Stimulated activated CD4-positive, alpha-beta T cell treated with anti-CD3 and anti-CD28 coated beads, Interleukin-15, amount 100 ng/mL, for 48 hours (primary cell): ENCODE measurements at places on chromosomes 7 and 10.

DNA sequence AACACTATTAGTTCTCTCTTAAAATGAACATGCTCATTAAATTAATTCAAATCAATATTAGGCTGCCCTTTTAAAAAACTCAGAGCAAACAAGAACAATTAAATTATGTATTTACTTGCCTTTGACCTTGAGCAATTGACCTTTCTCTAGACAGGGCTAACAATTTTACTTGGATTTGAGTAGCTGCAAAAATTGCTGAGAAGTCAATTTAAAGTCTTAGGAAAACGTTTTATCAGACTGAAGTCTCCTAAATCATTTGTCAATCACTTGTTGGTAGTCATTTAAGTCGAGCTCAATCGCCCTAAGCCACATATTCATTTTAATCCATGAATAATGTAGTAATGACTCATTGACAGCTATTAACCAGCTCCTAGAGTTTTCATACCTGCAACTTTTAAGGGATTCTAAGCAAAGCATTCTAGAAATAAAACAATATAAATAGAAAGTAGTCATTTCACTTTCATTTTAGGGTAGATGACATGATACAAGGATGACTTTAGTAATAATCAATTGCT is 84.9 kb upstream of the SEC61G start:
- DNase-seq, result no peak

GRCh38 chr10:114380060-114380459 is 24.2 kb downstream of the AFAP1L2 start:
- no peak for DNase-seq

- no peak for DNase-seq
Observed at GRCh38 chr7:85833066-85833465, 646.2 kb upstream of the SEMA3D start.

DNA sequence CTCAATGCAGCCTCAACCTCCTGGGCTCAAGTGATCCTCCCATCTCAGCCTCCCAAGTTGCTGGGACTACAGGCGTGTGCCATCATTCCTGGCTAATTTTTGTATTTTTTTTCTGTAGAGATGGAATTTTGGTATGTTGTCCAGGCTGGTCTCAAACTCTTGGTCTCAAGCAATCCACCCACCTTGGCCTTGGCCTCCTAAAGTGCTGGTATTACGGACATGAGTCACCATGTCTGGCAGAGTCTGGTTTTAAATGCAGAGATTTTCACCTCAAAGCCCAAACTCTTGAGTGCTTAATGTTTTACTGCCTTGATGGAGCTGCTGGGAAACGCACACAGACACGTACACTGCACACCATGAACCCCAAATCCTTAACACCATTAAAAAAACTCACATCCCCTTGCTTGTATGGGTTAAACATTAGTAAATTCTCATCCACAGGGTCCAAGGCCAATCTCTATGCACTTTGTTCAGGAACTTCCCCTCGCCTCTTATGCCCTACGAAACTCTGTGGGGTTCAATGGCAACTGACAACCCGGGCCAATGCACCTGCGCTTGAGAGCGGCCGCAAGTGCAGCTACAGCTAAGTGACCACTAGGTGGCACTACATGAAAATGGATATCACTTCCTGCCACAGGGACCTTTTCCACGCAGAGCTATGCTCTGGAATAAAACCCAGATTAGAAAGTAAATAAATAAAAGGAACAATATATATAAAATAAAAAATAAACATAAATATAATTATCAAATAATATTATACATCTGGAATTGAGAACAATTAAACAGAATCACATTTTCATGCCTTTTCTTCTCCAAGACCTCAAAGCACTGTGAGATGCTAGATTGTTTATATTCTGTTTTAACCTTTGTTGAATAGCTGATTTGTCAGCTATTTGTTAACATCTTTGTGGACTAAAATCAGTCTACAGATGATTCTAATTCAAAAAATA is 66.9 kb upstream of the AFAP1L2 start:
- no peak for DNase-seq

DNA sequence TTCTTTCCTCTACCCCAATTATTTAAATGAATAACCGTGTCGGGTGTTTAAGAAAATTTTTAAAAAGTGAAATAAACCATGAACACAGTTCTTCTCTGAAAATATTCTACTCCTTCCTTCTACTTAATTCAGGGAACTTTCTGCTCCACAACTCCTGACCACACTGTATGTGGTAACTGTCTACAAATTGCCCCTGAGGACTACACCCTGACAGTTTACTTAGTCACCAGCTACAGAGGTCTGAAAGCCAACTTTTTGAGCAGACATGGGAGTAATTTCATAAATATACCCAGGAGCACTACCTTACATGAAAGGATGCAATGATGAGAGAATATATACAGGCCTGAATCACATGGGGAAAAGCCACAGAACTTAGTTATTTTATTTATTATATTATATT is 523.2 kb upstream of the SORCS1 start:
- no peak for DNase-seq

- no peak for DNase-seq
Observed at GRCh38 chr7:36289833-36290661, 99.6 kb upstream of the ANLN start.

DNA sequence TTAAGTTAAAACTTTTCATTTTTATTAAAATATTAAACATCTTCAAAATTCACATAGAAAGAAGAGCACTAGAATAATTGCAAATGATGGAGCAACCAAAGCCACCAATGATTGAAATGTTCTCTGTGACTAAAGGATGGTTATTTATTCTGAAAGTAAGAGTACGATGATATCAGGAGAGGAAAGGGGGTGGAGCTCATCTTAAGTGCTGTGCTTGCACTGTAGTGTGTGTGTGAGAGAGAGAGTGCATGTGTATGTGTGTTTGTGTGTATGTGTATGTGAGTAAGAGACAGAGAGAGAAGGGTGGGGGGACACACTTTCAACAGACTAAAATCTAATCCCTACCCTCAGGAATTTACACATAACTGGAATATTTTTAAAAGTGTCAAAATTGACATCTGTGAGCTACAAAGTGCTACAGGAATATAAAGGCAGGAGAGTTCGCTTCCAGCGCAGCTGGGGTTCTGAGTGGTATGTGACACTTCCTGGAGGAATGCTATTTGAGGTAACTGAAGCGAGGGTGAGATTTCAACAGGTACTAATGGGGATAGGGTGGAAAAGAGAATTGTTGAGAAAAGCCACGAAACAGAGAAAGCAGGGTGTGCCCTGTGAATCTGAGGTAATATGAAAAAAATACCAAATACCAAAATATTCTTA is 57.2 kb upstream of the SMNDC1 start:
- no peak for DNase-seq

DNA sequence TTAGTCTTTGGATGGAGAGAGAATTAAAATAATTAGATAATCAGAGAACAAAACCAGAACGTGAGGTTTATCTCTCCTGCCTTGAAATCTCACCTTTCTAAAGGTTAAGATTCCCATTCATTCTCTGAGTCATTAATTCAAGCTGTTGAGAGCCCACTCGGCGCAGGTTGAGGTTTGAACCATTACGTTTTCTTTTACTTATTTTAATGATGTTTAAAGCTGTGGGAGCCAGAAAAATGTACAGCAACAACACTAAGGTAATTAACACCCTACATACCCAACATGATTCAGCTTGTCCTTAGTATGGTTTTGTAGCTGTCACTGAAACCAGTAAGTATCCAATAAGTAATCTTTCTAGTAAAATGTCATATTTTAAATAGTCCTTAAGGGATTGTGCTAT is 153.0 kb upstream of the ANK3 start:
- DNase-seq, result no peak

- DNase-seq, result no peak
Observed at GRCh38 chr7:11751807-11752389, 80.1 kb downstream of the THSD7A start.

DNA sequence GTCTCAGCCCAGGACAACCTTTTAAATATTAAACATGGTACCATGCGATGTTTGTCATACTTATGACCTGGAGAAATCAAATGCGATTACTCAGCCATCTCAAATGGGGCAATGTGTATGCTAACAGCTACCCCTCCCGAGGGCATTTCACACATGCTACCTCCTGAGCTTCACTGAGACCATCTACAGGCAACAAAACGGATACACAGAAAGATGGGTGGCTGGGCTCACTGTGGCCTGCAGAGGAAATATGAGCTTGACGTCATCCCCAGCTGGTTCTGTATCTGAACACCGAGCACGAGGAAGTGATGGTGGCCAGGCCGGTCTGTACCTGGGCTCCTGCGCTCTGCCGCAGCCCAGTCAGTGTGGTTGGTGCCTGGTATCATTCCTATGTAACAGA is 374.3 kb downstream of the RPS24 start:
- no peak for DNase-seq

DNA sequence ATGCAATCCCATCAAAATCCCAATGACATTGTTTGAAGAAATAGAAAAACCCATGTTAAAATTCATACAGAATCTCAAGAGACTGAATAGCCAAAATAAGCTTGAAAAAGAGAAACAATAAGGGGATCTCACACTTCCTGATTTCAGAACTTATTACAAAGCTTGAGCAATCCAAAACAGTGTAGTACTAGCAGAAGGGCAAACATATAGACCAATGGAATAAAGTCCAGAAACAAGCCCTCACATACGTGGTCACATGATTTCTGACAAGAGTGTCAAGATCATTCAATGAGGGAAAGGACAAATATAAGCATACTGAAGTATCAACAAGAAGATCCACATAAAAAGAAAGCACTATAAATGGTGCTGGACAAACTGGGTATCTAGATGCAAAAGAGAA is 31.9 kb downstream of the MICU1 start:
- no peak for DNase-seq

DNA sequence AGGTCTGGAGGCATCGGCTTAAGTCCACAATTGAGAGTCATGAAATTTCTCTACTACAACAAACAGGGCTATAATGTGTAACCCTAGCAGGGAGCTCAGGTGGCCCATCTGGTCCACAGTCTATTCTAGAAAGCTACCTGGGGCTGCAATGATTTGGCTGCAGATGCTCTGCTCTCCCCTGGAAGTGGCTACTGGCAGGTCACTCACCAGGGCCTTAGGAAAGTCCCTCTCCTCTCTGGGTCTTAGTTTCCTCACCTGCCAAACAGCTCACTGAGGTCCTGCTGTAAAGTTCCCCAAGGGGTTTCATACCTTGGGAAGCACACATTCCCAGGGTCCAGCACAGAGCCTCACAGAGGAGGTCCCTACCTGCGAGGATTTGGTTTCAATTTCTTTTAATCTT is 2.5 kb downstream of the IGFBP3 start:
- DNase-seq, result no peak

DNA sequence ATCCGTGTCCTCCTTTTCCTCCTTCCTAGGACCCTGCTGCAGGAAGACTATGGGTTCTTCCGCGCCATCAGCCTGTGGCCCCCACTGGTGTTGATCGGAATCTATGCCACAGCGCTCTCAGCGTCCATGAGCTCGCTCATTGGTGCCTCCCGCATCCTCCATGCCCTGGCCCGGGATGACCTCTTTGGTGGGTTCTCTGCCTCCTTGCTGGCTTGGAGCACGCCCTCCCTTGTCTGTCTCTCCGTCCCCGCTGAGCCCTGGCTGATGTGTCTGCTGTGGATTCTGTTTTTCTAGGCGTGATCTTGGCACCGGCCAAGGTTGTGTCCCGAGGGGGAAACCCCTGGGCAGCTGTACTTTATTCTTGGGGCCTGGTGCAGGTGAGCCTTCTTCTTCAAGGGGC is 7.3 kb upstream of the TRIP6 start:
- no peak for DNase-seq

DNA sequence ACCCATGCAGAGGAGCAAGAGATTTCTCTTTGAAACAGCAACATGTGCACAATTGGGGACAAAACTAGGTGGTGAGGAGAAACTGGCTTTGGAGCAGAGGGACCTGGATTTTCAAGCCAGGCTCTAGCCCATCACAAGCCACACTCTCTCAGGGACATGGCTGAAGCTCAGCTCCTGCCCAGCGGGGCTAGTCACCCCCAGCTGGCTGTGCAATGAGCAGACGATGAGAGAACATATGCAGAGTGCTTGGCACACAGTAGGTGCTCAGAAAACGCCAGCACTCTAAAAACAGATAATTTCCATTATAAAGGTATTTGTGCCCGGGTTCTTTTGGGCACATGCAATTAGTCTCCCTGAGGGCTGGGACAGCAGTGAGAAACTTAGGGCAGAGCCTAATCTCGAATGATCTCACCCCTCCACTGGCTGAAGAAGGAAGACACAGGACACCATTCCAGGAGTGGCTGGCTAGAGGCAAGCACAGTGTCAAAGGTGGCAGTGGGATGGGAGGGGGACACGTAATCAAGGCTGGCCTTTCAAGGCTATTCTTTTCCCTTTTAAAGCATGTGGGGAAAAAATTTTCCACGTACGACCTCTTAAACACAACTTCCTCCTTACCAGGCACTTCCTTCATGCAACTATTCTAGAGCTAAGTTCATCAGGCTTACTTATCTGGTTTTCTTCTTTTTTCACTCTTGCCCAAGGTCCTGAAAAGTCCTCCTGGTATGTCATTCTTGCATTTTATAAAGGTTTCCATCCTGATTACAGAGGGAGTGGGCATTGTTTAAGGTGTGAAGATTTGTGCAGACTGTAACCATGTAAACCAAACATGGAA is 15.1 kb downstream of the FAM53B start:
- DNase-seq, result no peak

GRCh38 chr7:24978843-24979469 is 1.0 kb downstream of the OSBPL3 start:
- DNase-seq, result no peak

DNA sequence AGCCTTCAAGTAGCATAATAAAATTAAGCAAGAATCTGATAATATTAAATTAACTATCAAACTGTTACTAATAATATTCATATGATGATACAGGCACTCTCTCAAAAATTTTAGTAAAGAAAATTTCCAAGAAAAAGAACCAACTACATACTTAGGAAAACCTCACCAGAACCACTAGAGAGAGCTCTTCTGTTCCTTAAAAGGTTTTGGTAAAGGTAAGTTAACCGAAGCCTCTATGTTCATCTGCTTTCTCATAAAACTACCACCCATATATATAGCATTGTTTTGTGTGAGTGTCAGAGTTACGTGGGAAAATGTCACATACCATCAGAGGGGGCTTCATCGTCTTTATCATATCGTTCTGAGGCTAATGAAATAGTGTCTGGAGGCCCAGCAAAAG is 20.7 kb downstream of the SKAP2 start:
- no peak for DNase-seq

GRCh38 chr7:20744954-20745446 is 41.7 kb downstream of the SP8 start:
- DNase-seq, result no peak

DNA sequence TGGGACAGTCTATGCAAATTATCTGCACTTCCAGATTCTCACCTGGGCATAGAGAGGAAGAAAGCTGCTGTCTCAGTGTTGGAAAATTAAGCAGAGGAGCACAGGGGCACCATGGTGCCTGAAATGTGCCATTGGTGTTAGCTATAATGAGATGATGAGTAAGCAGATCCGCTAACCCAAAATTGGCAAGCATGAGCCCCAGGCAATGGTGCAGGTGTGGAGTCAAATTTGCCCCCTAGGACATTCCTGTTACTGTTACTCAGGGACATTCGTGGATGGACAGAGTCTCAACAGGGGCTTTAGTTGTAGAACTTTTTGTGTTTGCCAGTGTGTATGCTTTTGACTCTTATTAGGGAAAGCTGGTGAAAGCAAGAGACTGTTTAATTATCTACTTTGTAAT is 385.2 kb upstream of the KLF6 start:
- DNase-seq, result no peak

GRCh38 chr7:51244053-51244452 is 72.6 kb downstream of the COBL start:
- DNase-seq, result no peak

- DNase-seq, result no peak
Observed at GRCh38 chr10:62772186-62772974, 32.1 kb upstream of the ADO start.

GRCh38 chr10:354901-355617 is 219.8 kb downstream of the ZMYND11 start:
- DNase-seq, result no peak
